ENCODE measurements at places on chromosomes 5 and 9.

DNA sequence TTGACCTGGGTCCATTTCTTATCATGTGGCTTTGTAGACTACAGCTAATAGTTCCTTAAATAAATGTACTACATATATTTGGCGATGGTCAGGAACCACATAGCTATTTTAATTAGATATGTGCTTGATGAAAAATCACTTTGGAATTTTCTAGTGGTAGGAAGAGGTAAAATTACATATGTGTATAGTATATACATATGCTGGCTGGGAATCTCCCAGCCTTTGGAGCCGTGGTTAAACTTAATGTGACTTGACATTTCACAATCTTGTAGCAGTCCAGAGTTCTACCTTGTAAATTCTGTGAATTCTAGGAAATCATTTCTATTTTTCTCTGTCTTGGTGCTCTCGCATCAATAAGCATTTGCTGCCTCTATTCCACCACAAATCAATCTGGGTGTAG is 565.0 kb downstream of the DMRTA1 start:
- DNase-seq, result no peak

DNA sequence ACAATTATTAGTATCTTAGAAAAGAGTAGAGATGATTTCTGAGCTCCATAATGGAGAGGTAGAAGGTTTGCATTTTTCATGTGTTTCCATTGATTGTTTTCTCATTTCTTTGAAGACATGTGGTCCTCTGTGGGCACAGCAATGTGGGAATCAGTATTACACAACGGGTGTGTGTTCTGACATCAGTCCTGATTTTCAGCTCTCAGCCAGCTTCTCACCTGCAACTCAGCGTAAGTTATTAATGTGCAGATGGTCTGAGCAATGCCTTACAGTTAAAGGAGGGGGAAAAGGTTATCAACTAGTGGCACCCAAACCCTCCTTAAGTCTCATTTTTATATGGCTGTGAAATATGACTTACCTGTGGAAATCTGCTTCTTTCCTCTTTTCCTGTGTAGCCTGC is 59.1 kb downstream of the ITGA2 start:
- no peak for DNase-seq

- no peak for DNase-seq
These were observed 135.9 kb upstream of the OTULINL start for GRCh38 chr5:14445576-14446290.

GRCh38 chr5:11251247-11251646 is 490.2 kb upstream of the DAP start:
- DNase-seq, result no peak

- DNase-seq, result no peak
These were observed 243.8 kb upstream of the WWC1 start for GRCh38 chr5:168047669-168048111.

- DNase-seq, result no peak
These were observed 384 bp upstream of the MRPS2 start for GRCh38 chr9:135500071-135500524.

DNA sequence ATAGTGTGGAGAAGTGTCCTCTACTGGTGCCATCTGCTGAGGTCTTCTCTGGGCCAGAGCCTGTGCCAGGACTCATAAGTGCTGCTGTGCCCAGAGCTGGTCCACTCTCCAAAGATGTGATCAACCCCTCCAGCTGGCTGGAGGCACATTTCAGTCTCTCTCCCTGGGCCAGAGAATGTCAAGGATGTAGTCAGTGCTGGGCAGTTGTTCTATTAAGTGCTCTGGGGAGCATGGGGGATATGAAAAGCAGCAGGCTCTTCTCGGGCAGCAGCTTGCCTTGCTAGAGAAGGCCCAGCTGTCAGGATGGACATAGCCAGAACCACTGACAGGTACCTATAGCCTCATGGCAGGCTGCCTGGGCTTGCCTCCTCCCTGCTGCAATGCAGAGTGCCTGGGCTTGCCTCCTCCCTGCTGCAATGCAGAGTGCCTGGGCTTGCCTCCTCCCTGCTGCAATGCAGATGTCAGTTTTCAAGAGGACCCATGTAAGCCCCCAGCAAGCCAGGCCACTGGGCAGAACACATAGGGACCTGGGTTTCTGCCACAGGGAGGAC is 157.2 kb upstream of the PANK3 start:
- DNase-seq, result no peak

DNA sequence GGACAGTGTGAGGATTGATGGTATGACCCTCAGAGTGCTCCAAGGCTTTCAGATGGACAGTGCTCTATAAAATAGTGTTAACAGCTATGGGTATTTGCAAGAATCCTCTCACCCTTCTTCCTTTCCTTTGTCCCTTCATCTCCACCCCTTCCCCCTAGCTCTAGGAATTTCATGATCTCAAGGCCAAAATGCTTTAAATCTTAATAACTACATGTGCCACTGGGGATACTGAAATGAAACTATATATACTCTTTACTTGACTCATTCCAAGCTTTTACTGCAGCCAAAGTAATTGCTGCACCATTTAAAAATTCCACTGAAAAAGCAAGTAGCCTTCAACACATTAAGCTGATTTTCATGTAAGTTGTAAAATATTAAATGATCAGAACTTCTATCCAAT is 361.6 kb upstream of the SLC30A5 start:
- no peak for DNase-seq

DNA sequence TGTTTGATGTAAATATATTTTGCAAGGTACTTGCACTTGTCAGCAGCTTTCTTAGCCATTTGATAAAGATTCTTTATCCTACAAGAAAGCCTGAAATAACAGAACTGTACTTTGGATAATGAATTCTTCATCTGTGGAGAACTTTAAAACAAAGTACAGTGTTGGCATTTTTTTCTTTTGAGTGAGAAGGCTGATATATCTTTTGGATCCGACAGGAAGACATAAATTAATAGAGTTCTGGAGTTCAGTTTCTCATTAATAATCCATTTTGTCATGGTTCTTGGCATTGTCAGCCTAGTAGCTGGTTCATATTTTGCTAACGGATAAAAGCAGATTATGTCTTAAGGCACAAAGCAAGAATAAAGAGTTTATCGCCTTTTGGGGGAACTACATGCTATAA is 17.0 kb downstream of the PBX3 start:
- no peak for DNase-seq

DNA sequence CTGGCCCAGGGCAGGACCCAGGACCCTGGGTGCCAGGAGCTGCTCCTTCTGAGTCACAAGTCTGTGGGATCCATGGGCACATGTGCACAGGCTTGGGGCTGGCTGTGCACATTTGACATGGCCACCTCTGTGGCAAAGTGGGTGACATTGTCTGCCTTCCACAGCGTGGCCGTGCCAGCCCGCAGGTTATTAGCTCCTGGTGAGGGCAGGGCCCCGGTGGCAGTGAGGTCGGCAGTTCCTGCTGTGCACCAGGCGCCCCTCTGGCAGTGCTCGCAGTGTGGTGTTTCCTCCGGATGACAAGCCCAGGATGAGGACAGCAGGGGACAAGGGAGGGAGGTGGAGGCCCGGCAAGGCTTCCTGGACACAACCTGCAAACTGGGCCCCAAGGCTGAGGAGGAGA is 60.5 kb downstream of the OLFM1 start:
- no peak for DNase-seq

- DNase-seq, result no peak
These were observed 38.4 kb upstream of the RECK start for GRCh38 chr9:35998333-35998732.

GRCh38 chr5:219991-220390 is 1.9 kb downstream of the SDHA start:
- no peak for DNase-seq

DNA sequence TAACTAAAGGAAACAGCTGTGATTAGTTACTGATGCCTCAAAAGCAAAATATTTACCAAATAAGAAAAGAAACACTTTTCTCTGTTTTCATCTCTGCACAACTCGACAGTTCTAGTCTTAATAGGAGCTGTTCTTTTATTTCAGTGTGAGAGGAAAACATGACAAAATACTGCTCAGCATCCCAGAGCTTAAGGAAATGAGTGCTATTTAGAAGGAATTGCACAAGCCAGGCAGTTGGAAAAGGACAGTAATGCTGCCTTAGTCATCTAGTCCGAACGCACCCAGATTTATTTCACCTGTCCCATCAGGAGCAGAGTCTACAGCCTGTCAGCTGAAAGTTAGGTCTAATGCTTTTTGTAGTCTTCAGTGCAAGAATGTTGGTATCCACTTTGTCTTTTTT is 12.3 kb downstream of the ZCCHC9 start:
- no peak for DNase-seq

- DNase-seq, result no peak
These were observed 1.7 kb upstream of the FAM163B start for GRCh38 chr9:133610845-133611244.

- no peak for DNase-seq
These were observed 3.9 kb downstream of the SSBP2 start for GRCh38 chr5:81747030-81747429.

GRCh38 chr5:163809473-163809872 is 304.1 kb downstream of the MAT2B start:
- DNase-seq, result no peak

- DNase-seq, result no peak
These were observed 51.1 kb upstream of the SNX2 start for GRCh38 chr5:122723606-122724352.

DNA sequence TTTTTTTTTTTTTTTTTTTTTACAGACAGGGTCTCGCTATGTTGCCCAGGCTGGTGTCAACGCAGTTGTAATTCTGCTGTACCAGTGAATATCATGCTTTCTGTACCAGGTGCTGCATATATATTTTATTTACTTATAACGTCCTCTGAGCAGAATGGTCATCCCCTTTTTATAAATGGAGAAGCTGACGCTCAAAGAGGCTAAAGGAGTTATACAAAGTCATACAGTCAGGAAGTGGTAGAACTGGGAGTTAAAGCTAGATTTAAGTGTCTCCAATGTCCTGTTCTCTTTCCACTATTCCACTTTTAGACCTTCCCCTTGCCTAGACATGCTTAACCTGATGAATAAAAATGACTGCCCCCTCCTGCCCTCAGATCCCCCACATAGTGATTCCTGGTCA is 1.2 kb upstream of the SIL1 start:
- no peak for DNase-seq

DNA sequence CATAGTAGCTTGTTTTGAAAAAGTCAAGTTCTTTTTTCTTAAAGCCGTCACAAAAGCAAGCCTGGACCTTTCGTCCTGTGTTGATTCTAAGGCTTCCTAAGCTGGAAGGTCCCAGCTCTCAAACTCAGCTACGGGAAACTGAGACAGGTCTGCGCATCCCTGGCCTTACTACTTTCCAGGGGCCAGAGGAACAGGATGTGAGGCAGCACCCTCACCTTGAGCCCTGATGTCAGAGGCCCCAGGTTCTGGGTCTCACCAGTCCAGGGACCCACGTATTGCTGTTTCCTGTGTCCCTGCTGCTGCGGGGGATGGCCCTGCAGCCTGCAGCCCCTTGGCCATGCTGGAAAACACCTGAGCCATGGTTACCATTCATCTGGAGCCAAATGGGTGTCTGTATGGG is 123.9 kb downstream of the COL23A1 start:
- DNase-seq, result no peak

- no peak for DNase-seq
These were observed 28.6 kb downstream of the DAB2IP start for GRCh38 chr9:121679901-121680635.

DNA sequence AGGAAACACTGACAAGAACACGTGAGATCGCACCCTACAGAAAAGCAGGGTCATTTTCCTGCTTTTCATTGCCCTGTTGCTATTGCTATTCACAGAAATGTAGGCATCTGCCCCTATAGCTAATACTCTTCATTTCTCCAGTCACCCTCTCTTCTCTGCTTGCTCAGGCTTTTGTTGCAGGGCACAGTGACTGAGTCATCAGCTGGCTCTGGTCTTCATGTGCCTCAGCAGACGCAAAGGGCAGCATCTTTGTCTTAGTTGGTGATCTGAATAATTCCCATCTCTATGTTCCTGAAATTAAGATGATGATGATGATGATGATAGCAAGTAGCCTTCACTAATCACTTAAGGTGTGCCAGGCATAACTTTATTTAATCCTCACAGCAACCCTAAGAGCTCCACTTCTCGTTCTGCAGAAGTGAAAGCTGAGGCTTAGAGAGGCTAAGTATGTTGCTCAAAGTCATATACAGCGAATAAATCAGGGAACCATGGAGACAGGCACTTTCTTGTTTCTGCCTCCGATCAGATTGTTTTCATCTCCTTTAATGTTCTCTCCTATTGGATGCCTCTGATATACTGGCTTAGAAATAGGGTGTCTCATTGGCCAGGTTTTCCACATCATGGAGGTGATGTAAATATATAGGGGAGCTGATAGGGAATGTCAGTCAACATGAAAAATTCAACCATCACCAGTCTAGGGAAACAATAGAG is 133.0 kb upstream of the STK32A start:
- DNase-seq, result no peak

- no peak for DNase-seq
These were observed 2.5 kb downstream of the FAM163B start for GRCh38 chr9:133606708-133607025.

DNA sequence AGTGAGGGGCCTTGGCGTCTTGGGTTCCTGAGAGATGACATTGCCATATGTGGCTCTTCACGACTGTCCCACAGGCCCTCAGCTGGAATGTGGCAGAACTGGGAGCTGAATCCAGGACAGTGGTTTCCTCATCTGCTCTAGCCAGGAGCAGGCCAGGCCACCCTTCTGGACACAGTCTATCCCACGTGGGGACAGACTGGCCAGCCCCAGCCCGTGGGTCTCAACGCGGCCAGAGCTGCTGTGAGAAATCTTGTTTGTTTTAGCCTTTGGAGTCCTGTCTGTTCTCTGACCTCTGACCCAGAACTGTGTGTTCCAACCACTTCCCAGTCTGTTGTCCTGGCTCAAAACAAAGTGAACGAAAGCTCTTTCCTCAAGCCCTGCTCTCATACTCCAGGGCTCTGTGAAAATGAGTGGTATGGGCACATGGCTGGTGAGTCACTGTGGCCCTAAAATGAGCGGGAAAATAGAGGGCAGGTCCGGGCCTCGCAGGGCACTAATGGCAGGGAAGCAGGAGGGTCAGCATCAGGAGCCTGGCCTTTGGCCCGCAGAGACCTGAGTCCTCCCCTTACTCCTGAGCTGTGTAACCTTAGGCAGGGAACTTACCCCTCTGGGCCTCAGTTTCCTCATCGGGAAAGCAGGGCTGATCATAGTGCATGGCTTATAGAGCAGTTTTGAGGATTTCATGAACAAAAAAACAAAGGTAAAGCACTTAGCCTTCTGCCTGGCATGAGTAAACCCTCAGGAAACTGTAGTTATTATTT is 34.8 kb upstream of the GLRX start:
- no peak for DNase-seq

GRCh38 chr5:126978258-126978657 is 52.1 kb downstream of the MARCHF3 start:
- no peak for DNase-seq

DNA sequence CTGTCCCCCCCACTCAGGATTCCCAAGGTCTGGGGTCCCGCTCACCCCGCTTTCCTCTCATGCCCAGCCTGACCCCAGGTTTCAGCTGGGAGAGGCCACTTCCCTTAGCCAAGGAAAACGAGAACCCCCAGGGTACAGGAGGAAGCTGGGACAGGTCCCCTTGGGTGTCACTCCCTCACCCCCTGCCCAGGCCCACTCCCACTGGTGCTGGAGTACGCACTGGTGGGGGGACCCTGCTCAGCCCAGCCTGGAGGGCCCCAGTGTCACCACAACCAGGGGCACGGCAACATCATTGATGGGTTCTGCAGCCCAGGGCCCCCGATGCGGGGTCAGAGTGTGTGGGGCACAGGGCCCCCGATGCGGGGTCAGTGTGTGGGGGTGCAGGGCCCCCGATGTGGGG is 145.0 kb upstream of the CDKN2B start:
- no peak for DNase-seq
